ENCODE measurements at places on chromosomes 16 and 17.

DNA sequence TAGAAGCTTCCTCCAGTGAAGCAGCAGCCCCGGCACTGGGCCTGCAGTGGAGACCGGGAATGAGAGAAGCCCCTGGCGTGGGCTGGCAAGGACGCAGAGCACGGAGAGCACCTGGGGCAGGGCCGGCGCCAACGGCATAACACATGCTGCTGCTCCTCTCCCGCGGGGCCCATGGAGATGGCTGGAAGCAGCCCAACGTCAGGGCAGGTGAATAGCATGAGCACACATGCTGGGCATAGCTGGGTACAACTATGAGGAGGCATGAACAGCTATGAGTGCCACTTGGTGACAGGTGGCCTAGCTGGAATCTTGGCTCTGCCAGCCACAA lies 46.4 kb downstream of the IRF8 start:
- no peak for DNase-seq

DNA sequence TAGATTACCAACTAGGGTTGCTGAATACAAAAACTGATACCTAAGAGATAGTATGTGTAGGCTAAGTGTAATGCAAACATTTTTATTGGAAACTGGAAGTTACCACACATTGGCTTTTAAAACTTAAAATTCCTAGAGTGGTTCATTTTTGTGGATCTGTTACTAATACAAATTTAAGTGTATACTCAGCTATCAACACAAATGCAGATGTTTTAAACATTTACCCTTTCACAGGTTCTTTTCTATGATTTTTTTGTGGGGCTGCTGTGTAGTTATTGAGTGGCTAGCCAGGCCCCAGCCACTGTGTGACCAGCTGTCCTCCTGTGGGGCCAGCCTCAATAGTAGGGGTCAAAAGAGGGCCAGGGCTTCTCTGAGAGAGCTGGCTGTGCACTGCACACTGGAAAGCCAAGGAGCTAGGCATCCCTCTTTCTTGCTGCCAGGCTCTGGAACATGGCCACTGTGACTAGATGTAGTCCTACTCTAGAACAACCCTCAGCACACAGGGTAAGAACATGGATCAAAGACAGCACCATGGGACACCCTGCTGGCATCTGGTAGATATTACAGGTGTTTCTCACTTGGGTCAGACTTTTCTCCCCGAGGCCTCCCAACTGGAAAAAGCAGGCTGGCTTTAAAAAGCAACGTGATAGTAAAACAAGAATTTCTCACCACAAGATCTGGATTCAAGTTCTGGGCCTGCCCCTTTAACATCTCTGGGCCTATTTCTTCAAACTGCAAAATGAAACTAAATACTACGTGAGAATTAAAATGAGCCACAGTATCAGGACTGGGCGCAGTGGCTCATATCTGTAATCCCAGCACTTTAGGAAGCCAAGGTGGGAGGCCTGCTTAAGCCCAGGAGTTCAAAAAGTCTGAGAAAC lies 7.3 kb upstream of the VEZF1 start:
- peak; percentile 61 for DNase-seq

- DNase-seq, result no peak
These were observed 354.4 kb downstream of the SNX29 start for GRCh38 chr16:12330946-12331345.

GRCh38 chr16:82651921-82652601 lies 25.3 kb downstream of the CDH13 start:
- no peak for DNase-seq

GRCh38 chr17:29723278-29724047 lies 100.8 kb upstream of the CORO6 start:
- DNase-seq, result no peak

- DNase-seq, result no peak
These were observed 1.8 kb downstream of the UBE2G1 start for GRCh38 chr17:4364622-4365041.

Measured in WTC11 (cell line).